Stimulated activated CD4-positive, alpha-beta T cell treated with anti-CD3 and anti-CD28 coated beads, Interleukin-15, amount 100 ng/mL, for 1 hour (primary cell): ENCODE measurements at places on chromosomes 16 and 17.
A peak's percentile ranks its signal among the peaks of the same experiment; 100 is the strongest.

DNA sequence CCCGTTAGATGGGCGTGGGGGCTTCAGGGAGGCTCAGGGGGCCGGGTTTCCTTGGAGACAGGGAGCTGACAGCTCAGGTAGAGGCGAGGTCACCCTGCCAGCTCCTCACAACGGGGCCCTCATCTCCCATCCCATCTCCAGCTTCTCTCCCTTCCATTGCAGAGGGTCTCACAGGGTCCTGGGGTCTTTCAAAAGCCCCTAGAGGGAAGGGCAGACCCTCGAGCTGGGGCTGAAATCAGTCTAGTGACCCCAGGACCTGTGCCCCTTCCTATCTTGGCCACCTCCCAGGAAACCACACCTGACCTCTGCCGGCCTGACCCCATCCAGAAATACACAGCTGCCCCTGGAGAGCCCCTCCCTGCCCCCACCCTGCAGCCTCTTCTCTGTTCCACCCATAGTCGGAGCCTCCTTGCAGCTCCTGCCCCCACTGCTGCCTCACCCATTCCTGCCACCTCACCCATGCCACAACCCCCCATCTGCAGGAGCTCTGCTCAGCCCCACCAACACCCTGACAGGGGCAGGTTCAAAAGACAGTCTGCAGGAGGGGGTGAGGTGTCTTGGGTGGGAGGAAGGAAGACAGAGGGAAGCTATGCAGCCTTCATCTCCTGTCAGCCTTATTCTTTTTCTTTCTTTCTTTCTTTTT is 23.4 kb downstream of the PIK3R5 start:
- DNase-seq = no peak

DNA sequence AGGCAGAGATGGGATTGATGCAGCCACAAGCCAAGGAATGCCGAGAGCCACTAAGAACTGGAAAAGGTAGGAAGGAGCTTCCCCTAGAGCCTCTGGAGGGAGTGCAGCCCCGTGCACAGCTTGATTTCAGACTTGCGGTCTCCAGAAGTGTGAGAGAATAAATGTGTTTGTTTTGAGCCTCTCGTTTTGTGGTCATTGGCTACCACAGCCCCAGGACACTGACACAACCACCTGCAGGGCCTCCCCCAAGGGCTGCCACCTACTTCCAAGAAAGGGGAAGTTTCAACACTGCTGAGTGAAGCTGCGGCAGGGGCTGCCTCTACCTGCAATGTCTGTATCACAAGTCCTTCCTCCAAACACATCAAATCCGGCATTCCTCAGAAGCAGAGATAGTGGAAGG is 346.9 kb downstream of the C16orf95 start:
- DNase-seq = no peak

DNA sequence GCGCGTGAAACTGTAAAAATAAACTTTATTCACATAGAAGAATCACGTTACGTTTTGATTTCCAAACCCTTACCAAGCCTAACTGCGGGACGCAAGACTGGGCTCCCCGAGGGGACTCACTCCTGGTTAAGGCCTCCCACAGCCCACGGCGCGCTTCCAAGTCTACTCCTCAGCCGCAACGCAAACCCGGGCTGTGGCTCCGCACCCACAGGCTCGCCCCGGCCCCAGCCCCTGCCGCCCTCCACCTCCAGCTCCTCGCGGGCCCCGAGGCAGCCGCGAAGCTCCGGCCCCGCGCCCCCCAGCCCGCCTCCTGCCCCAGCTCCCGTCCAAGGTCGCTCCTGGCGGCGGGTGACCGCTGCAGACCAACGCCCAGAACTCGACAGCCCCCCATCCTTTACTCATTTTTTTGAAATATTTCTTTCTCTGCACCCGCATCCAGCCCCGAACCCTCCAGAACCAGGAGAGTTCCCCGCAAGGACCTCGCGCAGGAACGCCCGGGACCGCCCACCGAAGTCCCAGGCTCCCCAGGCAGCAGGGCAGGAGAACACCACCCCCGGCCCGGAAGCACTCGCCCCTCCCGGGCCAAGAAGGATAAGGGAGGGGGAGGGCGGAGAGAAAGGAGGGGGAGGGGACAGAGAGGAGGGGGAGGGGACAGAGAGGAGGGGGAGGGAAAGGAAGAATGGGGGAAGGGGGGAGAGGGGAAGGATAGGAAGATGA is 912 bp downstream of the USP22 start:
- DNase-seq = peak; percentile 35

DNA sequence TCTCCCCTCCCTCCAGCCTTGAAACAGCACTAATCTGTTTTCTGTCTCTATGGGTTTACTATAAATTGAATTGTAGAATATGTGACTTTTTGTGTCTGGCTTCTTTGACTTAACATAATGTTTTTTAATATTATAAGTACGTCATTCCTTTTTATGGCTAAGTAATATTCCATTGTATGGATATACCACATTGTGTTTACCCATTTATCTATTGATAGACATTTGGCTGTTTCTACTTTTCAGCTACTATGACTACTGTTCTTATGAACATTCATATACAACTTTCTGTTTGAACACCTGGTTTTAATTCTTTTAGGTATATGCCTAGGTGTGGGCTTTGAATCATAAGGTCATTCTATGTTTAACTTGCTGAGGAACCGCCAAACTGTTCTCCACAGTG is 961.9 kb downstream of the CDH8 start:
- no peak for DNase-seq

DNA sequence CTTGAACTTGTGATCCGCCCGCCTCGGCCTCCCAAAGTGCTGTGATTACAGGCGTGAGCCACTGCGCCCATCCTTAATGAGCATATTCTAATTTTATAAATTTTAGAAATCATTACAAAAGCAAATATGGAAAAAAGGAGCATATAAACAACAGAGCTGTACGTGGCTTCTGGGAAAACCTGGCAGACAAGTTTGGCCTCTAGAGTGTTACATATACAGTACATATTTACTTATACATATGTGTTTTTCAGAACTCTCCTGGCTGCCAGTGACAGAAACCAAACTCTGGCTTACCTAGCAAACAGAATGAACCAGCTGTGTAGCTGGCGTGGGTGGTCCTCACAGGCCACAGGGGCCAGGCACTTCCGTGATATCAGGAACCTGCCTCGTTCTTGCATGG is 10.1 kb downstream of the DRC3 start:
- DNase-seq = no peak

GRCh38 chr17:65229621-65229995 is 92.4 kb downstream of the RGS9 start:
- DNase-seq = no peak

GRCh38 chr17:75894049-75894733 is 2.6 kb downstream of the TRIM65 start:
- no peak for DNase-seq

DNA sequence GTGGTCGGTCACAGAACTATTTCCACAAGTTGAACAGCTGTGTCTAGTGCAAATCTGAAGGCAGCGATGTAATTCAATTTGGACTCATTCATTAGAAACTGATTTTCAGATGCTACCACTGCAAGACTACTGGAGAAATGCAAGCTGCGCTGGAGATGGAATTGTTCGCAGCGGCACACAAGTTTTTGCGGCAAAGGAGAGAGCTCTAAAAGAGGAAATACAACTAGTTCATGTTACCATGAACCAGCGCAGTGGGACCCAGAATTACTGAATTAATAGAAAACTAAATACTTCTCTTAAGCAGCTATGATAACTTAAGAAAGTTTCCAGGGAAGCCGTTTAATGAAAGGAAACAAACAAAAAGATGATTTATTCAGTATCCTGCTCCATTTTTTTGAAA is 1.9 kb downstream of the CREBBP start:
- DNase-seq = no peak

GRCh38 chr17:6555331-6556120 is 829 bp downstream of the PITPNM3 start:
- no peak for DNase-seq

DNA sequence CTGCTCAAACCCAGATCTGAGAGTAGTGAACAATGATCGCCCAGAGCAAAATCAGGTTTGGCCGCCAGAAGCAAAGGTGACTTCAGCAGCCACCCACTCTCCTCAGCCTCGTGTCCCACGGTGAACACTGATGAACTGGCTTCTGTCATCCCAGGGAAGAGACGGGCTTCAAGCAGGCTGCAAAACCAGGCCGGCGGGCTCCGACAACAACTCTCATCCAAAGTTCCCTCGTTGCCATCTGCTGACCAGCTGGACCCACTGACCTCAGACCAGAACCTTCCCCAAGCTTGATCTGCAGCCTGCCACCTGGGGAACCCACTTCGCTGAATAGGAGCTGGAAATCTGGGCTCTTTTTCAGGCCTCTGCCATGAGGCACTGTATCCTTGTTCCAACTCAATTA is 69.6 kb upstream of the MRTFB start:
- no peak for DNase-seq

DNA sequence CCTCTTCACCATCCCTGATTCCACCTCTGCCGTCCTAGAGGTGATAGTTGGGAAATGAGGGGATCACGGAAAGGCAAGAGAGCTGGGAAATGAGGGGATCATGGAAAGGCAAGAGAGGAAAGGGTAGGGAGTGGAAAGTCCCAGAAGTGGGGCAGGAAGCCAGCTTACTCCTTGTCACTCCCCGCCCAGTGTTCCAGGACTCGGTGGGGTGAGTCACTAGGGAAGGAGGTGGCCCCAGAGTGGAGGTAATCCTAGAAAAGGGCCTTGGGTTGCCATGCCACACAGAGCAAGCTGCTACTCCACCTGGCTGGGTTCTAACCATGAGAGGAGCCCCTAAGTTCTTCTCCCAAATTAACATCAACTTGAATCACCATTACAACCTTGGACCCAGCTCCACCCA is 14.8 kb downstream of the ALOXE3 start:
- no peak for DNase-seq

DNA sequence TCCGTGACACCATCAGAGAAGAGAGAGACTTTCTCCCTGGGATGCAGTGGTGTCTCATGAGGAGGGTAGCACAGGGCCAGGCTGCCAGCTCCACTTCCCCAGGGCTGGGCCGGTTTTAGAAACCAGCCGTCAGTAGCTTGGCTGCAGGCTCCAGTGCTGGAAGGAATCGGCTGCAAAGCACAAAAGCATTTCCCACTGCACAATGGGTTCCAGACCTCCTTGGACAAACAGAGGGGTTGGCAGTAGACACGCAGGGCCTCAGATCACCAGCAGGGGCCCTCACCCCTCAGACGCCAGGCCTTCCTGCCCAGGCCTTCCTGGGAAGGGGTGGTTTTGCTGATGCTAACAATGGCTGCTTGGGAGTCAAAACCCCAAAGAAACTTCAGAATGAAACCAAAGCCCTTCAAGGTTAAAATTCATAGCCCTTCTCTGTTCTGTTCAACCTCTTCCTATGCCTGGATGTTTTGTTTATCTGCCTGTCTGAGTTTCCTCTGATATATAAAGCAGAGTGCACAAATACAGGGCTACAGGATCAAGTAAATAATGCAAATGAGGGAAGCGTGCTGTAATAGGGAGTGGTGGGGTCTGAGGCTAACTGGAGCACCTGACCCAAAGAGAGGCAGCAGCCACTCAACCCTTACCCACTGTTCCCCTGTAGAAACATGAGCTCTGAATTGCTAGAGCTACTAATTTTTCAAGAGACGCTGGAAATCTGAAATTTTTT is 26.2 kb downstream of the TEKT5 start:
- no peak for DNase-seq

GRCh38 chr17:7253082-7253481 is 1.1 kb downstream of the ELP5 start:
- no peak for DNase-seq

- DNase-seq = no peak
Measured at GRCh38 chr16:83441517-83441916, 366.3 kb upstream of the HSBP1 start.

DNA sequence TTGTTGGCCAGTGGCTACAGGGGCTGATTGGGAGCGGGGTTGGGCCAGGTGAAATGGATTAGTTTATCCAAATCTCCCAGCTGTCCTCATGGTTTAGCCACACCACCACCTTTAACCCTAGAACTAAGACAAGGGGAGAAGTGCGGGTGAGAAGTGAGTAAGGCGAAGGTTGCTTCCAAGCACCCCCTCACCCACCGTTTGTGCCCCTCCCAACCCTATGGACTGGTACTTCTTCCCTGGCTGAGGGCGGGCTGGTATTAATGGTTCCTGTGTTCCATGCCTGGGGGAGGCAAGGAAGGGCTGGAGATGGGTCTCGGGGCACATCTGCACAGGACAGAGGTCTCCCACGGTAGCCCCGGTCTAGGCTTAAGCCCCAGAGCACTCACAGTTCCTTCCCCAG is 25.1 kb downstream of the NT5M start:
- no peak for DNase-seq

DNA sequence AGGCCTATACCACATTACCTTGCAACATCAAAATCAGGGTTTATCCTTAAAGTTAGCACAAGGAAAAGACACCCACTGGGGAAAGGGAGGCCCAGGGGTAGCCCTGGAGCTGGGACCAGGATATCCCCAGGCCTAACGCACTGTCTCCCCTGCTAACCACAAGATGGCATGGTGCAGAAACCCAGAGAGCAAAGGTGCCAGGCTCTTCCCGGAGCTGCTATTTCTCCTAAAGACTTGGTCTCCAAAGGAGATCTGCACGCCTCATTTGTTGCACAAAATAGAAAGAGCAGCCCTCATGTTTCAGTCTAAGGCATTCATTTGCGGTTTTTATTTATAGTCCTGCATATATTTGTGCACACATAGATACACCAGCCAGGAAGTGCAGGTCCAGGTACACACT is 408.6 kb downstream of the SOX9 start:
- no peak for DNase-seq

- no peak for DNase-seq
Measured at GRCh38 chr16:80283466-80284392, 257.1 kb upstream of the DYNLRB2 start.

DNA sequence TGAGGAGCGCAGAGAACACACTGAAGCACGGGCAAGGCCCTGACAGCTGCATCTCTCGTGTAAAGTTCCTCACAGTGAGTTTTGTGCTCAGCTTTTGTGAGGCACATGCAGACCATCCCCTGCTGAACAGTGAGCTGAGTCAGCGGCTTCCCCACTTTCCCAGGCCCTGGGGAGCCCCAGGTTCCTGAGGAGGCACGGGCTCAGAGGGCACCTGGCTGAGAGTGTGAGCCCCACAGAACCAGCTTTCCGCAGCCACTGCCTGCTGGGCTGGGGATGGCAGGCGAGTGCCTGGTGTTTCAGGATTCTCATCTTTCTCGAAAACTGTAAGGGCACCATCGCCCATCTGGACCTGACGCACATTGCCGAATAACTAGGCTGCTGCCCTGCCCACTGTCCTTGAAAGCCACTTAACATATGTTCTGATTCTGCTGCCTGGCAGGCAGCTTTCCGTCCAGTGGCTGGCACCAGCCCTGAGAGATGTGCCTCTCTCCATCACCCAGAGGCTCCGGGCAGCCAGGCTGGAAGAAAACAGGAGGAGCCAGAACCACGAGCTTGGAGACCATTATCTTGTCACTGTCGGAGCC is 266.7 kb upstream of the FOXF1 start:
- no peak for DNase-seq

- DNase-seq = peak; percentile 21
Measured at GRCh38 chr16:66551348-66551759, 1.0 kb upstream of the CKLF start.

DNA sequence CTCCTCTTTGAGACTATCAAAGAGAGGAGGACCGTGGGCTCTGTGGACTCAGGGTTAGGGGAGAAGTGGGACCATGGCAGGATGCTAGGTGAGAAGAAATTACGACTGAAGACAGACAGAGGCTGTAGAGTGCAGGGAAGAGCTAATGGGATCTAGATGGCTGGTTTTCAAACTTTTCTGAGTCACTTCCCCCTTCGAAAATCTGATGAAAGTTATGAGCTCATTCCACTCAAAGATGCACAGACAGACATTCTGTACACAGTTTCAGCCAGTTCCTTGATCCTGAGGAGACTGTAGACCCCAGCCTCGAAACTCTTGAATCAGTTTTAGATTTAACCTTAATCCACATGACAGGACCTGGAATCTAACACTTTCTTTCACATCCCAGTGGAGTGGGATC is 40.7 kb downstream of the RGS9 start:
- no peak for DNase-seq
